ENCODE measurements at places on chromosomes 11 and 22.

- no peak for DNase-seq
Measured at GRCh38 chr11:110065189-110065588, 28.0 kb upstream of the ZC3H12C start.

- no peak for DNase-seq
Measured at GRCh38 chr11:70024773-70025045, 53.4 kb upstream of the ANO1 start.

DNA sequence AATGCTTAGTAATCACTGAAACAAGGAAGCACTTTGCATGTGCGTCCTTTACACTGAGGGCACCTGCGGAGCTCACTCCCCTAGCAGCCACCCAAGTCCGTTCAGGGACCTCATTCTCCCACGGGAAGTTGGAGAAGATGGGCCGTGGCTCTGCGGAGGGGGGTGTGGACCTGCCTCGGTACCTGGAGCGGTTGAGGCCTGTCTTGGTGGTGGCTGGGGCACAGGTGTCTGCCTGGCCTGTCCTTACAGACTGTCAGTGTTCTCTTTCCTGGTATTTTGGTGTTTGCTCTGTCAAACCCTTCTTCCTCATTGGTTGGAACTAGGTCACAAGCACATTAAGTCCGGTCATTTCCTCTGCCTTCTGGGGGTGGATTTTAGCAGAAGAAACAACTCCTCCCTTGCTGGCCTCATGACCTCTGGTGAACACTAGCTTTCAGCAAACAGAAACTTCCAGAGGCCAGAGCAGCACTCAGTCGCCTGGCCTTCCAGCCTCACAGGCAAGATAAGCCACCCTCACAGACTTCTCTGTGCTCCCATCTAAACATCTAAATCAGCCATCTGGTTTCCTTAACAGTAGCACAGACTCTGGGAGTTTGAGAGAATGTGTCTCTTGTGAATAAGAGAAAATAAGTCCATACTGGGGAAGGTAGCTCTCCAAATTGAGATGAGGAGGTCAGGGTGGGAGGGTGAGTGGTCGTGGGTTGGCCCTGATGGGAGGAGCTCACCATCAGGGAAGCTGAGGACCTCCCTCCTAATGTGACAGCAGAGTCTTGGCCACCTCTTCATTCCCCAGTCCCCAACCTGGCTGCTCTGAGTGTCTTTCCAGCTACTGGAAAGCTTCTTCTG, 8.6 kb downstream of the SNAP29 start:
- DNase-seq: no peak

- no peak for DNase-seq
Measured at GRCh38 chr22:22744412-22745224, 100.2 kb downstream of the GGTLC2 start.

DNA sequence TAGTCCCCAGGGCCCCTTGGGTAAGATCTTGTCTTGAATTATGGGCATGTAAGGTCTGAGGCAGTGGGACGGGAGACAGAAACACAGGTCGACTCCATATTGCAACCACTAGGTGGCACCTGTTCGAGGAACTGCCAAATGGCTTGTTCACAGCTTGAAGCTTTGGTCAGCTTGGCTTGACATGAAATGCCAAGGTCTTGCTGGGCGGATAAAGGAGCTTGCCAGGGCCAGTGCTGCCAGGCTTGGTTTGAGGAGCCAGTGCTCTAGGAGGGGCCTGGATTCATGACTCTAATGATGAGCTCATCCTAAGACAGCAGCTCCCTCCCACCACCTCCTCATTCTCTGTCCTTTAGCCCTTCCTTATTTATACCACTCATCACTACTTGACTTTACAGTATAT, 11.9 kb upstream of the NRIP3 start:
- no peak for DNase-seq

GRCh38 chr22:30605449-30606110, 1.4 kb upstream of the TCN2 start:
- no peak for DNase-seq

DNA sequence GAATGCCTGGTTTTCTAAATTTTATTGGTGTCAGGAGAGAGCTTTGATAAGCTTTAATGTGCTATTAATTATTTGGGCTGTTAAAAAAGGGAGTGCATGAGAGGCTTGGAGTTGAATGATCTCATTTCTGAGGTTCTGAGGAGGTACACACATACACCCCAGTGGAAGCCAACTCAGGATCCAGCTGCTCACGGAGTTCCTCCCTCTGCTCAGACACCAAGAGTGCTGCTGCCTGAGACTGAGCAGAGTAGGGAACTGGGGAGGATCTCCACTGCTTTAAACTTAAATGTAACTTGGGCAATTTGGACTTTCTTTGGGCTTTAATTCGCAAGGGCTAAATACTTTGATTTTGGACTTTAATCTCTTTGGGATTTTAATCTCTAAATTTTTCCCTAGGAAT, 414.4 kb upstream of the CADM1 start:
- DNase-seq: no peak

GRCh38 chr22:38843657-38844314, at the start of gene NPTXR:
TSS of gene NPTXR (minus strand) at chr22:38844028.
- no peak for DNase-seq

DNA sequence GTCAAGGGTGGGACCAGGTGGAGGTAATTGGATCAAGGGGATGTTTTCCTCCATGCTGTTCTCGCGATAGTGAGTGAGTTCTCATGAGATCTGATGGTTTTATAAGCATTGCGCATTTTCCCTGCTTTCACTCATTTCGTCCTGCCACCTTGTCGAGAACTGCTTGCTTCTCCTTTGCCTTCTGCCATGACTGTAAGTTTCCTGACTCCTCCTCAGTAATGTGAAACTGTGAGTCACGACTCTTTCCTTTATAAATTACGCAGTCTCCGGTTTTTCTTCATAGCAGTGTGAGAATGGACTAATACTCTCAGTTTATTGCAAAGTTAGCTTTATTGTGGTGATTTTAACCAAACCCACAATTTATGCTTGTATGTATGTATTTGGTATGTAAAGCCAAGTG, 878.5 kb upstream of the ANO3 start:
- DNase-seq: no peak

DNA sequence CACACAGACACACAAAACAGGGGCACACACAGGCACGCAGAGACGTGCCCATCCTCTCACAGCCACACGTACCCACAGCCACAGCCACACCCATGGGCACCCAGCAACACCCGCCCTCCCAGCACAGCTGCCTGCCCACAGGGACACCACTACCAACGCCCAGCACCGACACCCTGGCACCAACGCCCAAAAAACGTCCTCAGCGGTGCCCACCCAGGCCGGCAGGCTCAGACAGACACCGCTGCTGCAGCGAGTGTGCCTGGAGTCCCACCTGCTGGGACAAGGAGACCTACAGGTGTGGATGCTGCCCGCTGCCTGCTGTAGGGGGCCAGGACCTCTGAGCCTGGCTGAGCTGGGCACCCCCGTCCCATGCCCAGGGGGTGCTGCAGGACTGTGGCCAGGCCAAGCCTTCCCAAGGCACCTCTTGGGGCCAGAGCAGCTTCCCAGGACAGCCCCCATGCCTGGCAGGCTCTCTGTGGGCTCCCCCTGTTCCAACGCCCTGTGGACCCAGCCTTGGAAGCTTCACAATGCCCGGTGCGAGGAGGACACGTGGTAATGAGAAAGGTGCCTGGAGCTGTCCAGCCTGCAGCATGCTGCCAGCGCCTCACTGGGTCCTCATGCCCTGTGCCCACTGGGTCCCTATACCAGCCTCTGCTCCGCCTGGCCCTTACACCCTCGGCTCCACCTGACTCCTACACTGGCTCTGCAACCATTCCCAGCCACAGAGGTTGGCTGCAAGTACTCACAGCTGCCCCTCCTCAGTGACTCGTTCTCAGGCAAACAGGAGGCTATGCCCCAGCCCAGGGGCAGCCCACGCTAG, 45.8 kb upstream of the TH start:
- no peak for DNase-seq

GRCh38 chr11:68743539-68743938, 7.8 kb downstream of the TESMIN start:
- no peak for DNase-seq

DNA sequence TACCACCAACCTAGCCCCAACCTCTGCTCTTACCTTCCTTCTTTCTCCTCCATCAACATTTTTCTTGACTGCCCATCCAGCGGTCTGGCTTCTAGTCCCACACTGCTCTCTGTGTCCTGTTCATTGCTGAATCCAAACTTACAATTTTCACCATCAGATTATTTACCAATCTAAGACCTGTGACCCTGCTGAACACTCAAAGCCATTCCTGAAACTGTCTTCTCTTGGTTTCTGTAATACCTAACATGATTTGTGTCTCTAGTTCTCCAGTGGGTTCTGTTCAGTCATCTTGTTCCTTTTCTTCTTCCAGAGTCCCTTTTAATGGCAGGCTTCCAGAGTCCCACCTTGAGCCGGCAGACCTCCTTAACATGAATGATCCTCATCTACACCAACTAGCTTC, 24.1 kb downstream of the RRAS2 start:
- DNase-seq: no peak

GRCh38 chr22:20437613-20438426, at the start of gene SCARF2:
TSS of gene SCARF2 (minus strand) at chr22:20437825. CDS start at chr22:20437754, 71 bp downstream.
- DNase-seq: no peak

- DNase-seq: no peak
Measured at GRCh38 chr22:37425800-37426705, 1.2 kb downstream of the ELFN2 start.

DNA sequence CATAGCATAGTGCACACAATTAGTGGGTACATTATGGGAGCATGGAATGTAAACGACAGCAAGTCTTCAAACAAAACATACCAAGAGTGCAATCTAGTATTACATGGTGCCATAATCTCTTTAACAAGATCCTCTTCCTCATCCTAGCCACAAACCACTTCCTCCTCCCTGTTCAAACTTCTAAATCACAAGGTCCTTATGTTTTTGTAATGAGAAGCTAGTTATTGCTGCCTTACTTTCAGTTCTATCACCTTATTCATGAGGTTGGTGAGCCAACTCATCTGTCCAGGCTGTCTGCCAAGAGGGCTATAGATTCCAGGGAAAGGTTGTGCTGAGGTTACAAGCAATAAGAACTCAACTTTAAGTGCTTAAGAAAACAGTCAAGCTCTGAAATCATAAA, 195.4 kb upstream of the ARHGAP20 start:
- no peak for DNase-seq

DNA sequence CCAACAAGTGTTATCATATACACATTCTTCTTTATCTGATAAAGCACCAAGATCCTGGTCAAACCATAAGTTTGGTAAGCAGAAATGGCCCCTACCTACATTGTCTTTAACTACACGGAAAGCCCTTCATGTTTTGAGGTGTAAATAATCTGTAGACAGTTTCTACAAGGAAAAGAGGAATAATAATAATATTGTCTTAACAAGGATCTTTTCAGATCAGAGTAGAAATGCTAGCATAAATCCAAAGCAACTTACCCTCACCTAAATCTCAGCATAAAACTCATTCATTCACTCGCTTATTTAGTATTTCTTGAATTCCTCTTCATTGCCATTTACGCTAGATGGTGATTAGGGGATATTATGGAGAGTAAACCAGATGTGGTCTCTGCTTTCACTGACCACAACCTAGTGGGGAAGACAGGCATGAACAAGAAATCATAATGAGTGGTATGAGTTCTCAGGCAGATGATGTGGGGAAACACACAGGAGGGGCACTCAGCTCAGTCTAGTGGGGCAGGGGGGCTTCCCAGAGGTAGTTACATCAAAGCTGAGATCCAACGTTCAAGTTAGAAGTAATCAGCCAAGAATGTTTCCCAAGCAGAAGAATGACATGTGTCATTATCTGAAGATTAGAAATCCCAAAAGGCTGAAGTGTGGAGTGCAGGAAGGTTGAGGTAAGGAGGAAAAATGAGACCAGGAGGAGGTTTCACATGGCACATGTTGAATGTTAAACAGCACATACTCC, 65.4 kb upstream of the ZC3H12C start:
- no peak for DNase-seq

DNA sequence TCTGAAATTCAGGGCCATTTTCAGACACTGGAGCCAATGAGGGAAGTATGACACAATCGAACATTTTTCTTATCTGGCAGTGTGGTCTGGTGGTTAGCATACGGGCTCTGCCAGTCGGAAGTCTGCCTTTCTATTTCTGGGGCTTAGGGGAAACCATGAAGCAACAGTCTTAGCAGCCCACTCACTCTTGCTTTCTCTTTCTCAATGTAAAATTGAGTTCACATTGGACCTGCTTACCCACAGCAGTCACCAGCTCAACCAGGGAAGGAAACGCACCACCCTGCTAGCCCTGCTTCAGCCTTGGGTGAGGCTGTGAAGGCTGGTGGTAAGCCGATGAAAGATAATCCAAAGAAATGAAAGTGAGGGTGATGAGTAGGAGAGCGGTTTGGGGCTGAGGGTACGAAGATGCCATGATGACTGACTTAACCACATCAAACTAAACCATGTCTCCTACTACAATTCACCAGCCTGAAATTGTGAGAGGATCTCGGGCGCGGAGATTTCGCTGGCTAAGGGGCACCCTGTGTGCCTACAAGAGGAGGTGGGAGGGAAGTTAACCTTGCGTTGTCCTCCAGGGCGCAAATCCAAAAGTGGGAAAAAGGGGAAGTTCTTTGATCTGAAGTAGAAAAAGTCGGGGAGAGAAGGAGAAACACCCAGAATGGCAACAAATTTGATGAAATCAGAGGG, 2.0 kb upstream of the LMO2 start:
- DNase-seq: no peak

- DNase-seq: no peak
Measured at GRCh38 chr11:104380358-104380757, 216.4 kb upstream of the PDGFD start.

DNA sequence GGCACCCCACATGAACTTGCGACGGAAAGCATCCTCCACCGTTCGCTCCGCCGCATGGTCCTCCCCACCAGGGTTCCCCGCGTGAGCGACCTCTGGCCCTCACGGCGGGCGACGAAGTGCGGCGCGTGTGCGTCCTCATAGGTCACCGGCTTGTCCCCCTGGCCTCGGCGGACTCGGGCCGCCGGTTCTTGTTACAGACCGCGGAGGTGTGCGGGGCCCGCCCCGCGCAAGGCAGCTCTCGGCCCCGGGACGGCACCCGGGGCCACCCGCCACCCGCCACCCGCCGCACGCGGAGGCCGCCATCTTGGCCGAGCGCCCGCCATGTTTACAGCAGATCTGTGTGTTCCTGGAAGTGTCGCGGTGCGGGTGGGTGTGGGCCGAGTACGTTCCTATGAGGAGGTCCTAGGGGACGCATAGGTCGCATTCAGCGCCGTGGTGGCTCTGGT, 3.5 kb upstream of the IFITM2 start:
- DNase-seq: no peak

GRCh38 chr11:125519860-125520834, 24.1 kb upstream of the FEZ1 start:
- no peak for DNase-seq

DNA sequence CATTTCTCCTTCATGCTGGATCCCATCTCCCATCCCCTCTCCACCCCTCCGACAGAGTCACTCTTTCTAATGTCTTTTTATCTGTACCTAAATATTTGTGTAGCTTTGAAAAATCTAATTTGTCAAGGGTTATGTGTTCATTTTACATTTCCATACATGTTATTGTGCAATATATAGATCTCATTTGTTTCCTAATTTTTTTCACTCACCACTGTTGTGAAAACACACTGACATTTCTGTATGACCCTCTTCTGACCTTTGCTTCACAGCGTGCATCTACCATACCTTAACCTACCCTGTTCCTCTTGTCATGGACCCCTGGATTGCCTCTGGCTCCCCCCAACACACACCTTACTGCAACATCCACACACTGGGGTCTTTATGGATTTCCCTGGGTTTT, 942.9 kb downstream of the TBC1D22A start:
- no peak for DNase-seq
